ENCODE measurements at places on chromosomes 5 and 9. TPM values are rescaled to one million over a fixed set of nuclear protein-coding genes. Genes with fewer than 3 reads are reported as not detected.
A peak's percentile ranks its signal among the peaks of the same experiment; 100 is the strongest.

CER1 gene
- total RNA-seq, result not detected

DNA sequence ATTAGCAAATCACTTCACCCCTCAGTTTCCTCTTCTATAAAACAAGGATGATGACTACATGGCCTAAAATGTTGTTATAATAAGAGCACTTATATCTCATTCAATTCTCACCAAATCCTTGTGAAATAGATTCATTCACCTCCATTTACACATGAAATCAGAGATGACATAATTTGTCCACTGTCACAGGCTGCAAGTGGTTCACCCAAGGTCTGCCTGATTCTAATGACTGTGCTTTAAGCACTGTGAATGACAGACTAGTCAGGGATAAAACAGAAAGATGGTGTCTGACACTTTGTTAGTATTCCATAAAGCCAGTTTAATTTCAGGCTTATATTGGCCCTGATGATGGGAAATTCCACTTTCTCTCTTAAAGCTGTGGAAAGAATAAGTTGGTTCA is 209.5 kb downstream of the MAPKAP1 start:
- no peak overlapping the region for H3K4me3 ChIP-seq
- H3K27ac ChIP-seq, result no peak overlapping the region
- H3K36me3 ChIP-seq, result no peaks in the 10 kb centered on the region
- peaks cover 35% of the 10 kb centered on the region for H3K4me1 ChIP-seq
- H3K27me3 ChIP-seq, result no peaks in the 10 kb centered on the region

GRCh38 chr9:76451234-76451633 is 7.7 kb upstream of the GCNT1 start:
- no peak overlapping the region for H3K27ac ChIP-seq
- no peak for DNase-seq
- H3K4me1 ChIP-seq, result peaks cover 5% of the 10 kb centered on the region
- no peaks in the 10 kb centered on the region for H3K36me3 ChIP-seq

ANKRD34B gene
- total RNA-seq, result 0.29 TPM

- peak overlapping the region; percentile 47 for H3K4me3 ChIP-seq
- H3K27me3 ChIP-seq, result no peaks in the 10 kb centered on the region
- H3K36me3 ChIP-seq, result peaks cover 57% of the 10 kb centered on the region
- DNase-seq, result no peak
Measured at GRCh38 chr9:127968700-127969383, 11.9 kb downstream of the EEIG1 start.

RECK gene
- total RNA-seq, result 0.54 TPM

- no peak overlapping the region for H3K4me3 ChIP-seq
- H3K36me3 ChIP-seq, result no peaks in the 10 kb centered on the region
- H3K4me1 ChIP-seq, result peaks cover 8% of the 10 kb centered on the region
- peak; percentile 80 for DNase-seq
- H3K27me3 ChIP-seq, result peaks cover 28% of the 10 kb centered on the region
- no peak overlapping the region for H3K27ac ChIP-seq
Measured at GRCh38 chr9:77456829-77457437, 191.2 kb downstream of the GNA14 start.

GRCh38 chr5:138606378-138607064 is 31.3 kb upstream of the HSPA9 start:
- peaks cover 28% of the 10 kb centered on the region for H3K27me3 ChIP-seq
- H3K4me1 ChIP-seq, result peaks cover 15% of the 10 kb centered on the region
- DNase-seq, result no peak
- H3K27ac ChIP-seq, result no peak overlapping the region

CDO1 gene
- not detected for total RNA-seq

GRCh38 chr5:78002690-78003089 is 226.6 kb upstream of the TBCA start:
- no peaks in the 10 kb centered on the region for H3K36me3 ChIP-seq
- no peak for DNase-seq
- no peaks in the 10 kb centered on the region for H3K27me3 ChIP-seq
- H3K4me1 ChIP-seq, result peaks cover 12% of the 10 kb centered on the region
- no peak overlapping the region for H3K4me3 ChIP-seq
- H3K27ac ChIP-seq, result no peak overlapping the region

DNA sequence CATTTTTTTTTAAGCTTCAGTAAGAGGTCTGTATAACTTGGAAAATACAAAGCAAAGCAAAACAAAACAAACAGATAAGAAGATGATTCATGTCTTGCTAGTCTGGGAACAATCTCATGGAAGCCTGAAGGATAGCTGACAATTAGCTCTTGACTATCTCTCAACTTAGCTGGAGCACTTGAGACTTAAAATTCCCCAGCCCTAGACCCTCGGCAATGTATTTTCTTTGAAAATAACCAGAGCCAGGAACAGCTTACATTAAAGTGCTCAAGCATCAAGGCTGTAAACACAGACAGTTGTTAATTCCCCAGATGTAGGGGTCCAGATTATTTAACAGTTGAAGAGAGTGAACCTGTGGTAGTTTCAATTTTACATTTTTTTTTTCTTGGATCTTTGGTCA is 82.9 kb downstream of the TMEM252 start:
- no peak overlapping the region for H3K4me3 ChIP-seq
- H3K27ac ChIP-seq, result no peak overlapping the region
- peaks cover 57% of the 10 kb centered on the region for H3K27me3 ChIP-seq
- DNase-seq, result no peak

DNA sequence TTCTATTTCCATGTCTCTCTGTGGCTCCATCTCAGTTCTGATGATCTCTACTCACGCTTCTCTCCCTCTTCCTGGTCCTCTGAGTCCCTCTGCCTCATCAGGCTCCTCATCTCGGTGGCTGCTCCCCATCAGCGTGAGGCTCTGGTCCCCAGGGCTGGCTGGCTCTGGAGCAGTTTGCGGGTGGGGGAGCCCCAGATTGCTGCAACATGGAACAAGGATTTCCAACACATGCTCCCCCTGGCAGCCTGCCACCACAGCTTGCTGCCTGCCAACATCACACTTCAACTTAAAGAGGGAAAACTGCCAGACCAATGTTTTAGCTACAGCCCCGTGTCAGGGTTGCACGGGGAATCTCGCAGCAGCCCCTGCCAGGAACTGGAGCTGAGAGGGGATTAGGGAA is 77.2 kb upstream of the NEK6 start:
- H3K4me1 ChIP-seq, result no peaks in the 10 kb centered on the region
- no peak overlapping the region for H3K4me3 ChIP-seq
- H3K27ac ChIP-seq, result no peak overlapping the region
- H3K36me3 ChIP-seq, result no peaks in the 10 kb centered on the region
- H3K27me3 ChIP-seq, result peaks cover 14% of the 10 kb centered on the region

GRCh38 chr5:32542216-32543059 is 42.9 kb upstream of the SUB1 start:
- peaks cover 6% of the 10 kb centered on the region for H3K4me1 ChIP-seq
- H3K4me3 ChIP-seq, result no peak overlapping the region
- DNase-seq, result no peak

- H3K27ac ChIP-seq, result no peak overlapping the region
- H3K4me3 ChIP-seq, result no peak overlapping the region
- H3K36me3 ChIP-seq, result peaks cover 32% of the 10 kb centered on the region
- no peak for DNase-seq
- no peaks in the 10 kb centered on the region for H3K4me1 ChIP-seq
Measured at GRCh38 chr5:55356896-55357295, 49.1 kb downstream of the MTREX start.

GRCh38 chr5:125372694-125373631 is 626.5 kb upstream of the ZNF608 start:
- H3K27me3 ChIP-seq, result no peaks in the 10 kb centered on the region
- H3K27ac ChIP-seq, result no peak overlapping the region
- no peaks in the 10 kb centered on the region for H3K36me3 ChIP-seq
- no peak for DNase-seq
- no peaks in the 10 kb centered on the region for H3K4me1 ChIP-seq
- H3K4me3 ChIP-seq, result no peak overlapping the region

GRCh38 chr9:106467113-106467864 is 395.7 kb upstream of the ZNF462 start:
- DNase-seq, result no peak
- H3K4me1 ChIP-seq, result no peaks in the 10 kb centered on the region
- H3K36me3 ChIP-seq, result no peaks in the 10 kb centered on the region
- H3K4me3 ChIP-seq, result no peak overlapping the region
- no peak overlapping the region for H3K27ac ChIP-seq

- no peak overlapping the region for H3K4me3 ChIP-seq
- DNase-seq, result no peak
- H3K27me3 ChIP-seq, result no peaks in the 10 kb centered on the region
- no peaks in the 10 kb centered on the region for H3K4me1 ChIP-seq
- no peaks in the 10 kb centered on the region for H3K36me3 ChIP-seq
Measured at GRCh38 chr9:103988821-103989220, 105.3 kb upstream of the SMC2 start.

DNA sequence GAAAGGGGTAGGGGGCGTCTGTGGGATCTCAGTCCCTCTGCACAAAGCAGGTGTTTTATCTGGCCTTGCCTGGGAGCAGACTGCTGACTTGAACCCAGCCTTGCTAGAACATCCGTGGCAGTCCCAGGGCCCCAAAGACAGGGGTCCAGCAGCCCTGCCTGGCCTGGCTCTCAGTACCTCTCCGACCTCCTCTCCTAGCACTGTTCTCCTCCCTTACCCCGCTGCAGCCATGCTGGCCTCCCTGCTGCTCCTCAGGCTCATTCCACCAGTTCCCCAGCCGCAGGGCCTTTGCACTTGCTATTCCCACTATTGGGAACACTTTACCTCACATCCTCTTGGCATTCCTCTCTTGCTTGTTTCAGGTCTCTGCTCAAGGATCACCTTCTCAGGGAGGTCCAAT is 45.2 kb downstream of the DUSP1 start:
- H3K36me3 ChIP-seq, result no peaks in the 10 kb centered on the region
- DNase-seq, result no peak
- no peak overlapping the region for H3K27ac ChIP-seq
- no peak overlapping the region for H3K4me3 ChIP-seq
- H3K27me3 ChIP-seq, result peaks cover 13% of the 10 kb centered on the region

DNA sequence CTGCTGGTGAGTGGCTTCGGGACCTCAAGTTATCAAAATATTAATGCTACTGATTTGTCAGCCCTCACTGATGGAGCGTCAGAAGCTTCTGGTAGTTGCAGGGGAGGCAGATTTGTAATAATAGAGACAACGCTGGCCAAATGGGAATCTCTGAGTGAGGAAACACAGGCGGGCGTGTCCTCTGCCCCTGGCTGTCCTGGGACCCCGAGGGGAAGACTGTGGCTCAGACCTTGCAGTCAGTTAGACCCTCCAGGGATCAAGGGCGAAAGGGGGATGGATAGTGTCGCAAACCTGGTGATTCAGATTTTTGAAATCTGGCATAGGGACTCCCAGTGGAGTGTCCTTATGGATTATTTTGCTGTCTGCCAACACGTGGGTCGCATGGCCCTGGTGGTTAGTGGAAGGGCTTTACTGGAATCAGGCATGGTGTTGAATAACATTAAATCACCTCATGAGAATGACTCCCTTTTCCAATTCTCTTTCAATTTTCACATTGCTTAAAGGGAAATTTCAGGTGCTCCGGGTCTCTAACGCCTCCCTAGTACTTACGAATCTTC is 35.1 kb upstream of the NTNG2 start:
- peaks cover 100% of the 10 kb centered on the region for H3K27me3 ChIP-seq
- no peak overlapping the region for H3K4me3 ChIP-seq
- no peaks in the 10 kb centered on the region for H3K4me1 ChIP-seq
- H3K36me3 ChIP-seq, result no peaks in the 10 kb centered on the region

NUTM2F gene
- not detected for total RNA-seq

DNA sequence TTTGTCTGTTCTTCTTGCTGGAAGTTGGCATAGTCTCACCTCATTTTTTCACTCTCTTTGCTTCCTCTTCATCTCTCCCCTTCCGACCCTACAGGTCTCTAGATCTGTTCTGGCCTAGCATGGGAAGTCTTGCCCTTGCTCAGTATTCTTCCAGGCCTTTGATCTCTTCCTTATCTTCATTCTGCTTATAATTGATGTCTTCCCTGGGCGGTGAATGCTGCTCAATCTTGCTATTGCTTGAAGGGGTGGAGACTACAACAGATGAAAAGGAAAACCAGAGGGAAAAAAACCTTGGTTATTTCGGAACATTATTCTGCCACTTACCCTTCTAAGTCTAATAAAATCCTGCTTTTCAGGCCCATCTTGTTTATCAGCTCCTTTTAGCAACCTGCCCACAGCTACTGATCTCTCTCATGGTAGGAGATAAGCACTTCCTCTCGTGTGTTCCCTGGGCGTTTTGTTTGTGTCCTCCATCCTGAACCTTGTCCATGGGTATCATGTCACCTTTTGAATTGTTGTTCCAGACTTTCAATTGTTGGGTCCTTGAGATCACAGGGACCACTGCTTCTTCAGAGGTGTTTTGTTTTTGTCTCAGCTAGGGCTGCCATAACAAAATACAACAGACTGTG is 375.6 kb downstream of the ADGRV1 start:
- H3K36me3 ChIP-seq, result no peaks in the 10 kb centered on the region
- H3K27ac ChIP-seq, result peak overlapping the region; percentile 2
- no peaks in the 10 kb centered on the region for H3K27me3 ChIP-seq
- peaks cover 22% of the 10 kb centered on the region for H3K4me1 ChIP-seq
- H3K4me3 ChIP-seq, result no peak overlapping the region

- H3K4me1 ChIP-seq, result no peaks in the 10 kb centered on the region
- no peak overlapping the region for H3K4me3 ChIP-seq
- DNase-seq, result no peak
- H3K36me3 ChIP-seq, result no peaks in the 10 kb centered on the region
Measured at GRCh38 chr5:125657936-125658335, 765.3 kb upstream of the GRAMD2B start.

DND1 gene
- 2.8 TPM for total RNA-seq

RNF183 gene
- total RNA-seq, result 1.5 TPM

- H3K36me3 ChIP-seq, result no peaks in the 10 kb centered on the region
- H3K4me1 ChIP-seq, result no peaks in the 10 kb centered on the region
Measured at GRCh38 chr5:100731768-100732167, 171.3 kb downstream of the ST8SIA4 start.

DNA sequence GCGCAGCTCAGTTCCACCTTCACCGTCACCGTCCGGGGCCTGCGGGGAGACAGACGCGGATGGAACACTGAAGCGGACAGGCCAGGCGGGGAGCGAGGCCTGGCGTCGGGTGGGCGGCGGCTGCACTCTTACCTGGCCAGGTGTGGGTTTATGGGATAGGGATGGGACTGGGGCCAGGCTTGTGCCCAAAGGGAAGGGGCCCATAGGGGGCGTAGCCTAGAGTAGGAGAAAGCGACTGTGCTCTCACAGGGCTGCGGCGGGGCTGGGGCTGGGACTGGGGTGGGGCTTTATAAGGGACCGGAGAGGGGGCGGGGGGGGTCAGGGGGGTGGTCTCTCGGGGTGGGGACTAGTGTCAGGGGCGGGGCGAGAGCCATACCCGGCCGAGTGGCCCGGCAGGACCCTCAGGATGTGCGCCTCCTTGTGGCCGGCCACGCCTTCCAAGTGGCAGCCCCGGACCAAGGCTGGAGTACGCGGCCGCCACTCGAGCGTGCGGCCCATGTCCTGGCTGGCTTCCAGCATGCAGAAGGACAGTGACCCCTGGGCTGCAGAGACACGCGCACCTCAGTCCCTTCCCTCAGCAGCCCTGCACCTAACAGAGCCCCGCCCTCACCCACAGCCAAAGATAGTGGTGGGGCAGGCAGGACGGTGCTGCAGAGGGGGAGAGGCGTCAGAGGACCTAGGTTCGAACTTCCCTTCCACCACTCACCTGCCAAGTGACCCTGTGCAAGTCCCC is 22.8 kb downstream of the FPGS start:
- no peak overlapping the region for H3K27ac ChIP-seq
- DNase-seq, result peak; percentile 63
- no peaks in the 10 kb centered on the region for H3K27me3 ChIP-seq
